ENCODE measurements at places on chromosomes 11 and 22.
A peak's percentile ranks its signal among the peaks of the same experiment; 100 is the strongest.

GRCh38 chr22:27725661-27726060 is 75.9 kb downstream of the MN1 start:
- no peak for DNase-seq

- no peak for DNase-seq
Observed at GRCh38 chr11:118497831-118498230, 29.4 kb upstream of the TTC36 start.

GRCh38 chr11:4662876-4663275 is 19.1 kb downstream of the OR51E1 start:
- DNase-seq: no peak

DNA sequence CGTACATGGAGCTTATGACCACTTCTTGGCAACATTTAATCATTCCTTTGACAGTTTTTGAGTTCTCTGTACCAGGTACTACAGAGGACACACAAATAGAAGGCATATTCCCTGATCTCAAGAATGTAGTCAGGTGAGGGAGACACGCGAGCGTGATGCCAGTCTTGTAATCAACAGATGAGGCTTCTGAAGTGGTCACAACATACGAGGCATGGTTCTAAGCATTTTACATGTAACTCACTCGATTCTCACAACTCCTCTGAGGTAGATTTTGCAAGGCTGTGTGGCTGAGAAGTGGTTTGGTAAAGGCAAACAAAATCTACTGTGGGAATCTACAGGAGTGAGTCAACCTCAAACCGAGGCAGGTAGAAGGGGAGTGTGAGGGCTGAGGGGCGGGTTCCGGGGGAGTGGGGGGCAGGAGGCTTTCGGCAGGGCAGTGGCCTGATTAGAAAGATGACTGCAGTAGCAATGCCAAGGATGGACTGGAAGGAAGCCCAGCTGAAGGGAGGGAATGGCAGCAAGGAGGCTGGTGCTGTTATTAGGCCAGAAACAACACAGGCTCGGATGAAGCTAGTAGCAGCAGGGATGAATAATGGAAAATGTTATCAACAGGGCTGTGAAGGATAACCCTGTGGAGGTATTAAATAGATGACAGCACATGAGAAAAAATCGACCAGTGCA is 63.8 kb downstream of the ST14 start:
- no peak for DNase-seq

- no peak for DNase-seq
Observed at GRCh38 chr11:15216678-15217077, 102.0 kb downstream of the INSC start.

DNA sequence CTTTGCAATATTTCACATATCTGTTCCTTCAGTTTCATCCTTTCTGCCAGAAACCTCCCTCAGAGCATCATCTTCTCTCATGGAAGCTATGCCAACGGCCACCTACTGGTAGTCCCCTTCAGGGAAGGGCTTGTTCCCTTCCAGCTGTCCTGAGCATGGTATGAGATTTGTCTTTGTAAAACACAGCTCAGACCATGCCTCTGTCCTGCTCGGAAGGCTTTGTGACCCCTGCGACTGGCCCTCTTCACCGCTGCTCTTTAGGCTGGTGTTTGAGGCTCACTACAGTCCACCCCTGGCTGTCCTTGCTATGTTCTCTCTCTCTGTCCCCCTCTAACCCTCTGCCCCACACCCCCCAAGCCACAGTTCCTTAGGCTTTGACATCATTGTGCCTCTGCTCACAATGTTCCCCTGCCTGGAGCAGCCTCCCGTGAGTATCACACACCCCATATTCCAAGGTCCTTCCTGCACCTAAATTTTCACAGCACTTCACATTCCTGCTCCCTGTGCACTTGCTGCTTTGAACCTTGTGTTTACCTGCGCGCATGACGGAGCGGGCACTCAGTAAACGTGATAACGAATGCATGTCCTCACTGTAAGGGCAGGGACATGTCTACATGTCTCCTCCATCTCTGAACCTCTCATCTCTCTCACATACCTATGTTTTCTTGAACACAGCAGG is 24.0 kb upstream of the ACER3 start:
- DNase-seq: no peak

GRCh38 chr11:111324277-111324720 is 26.0 kb downstream of the POU2AF3 start:
- DNase-seq: no peak

DNA sequence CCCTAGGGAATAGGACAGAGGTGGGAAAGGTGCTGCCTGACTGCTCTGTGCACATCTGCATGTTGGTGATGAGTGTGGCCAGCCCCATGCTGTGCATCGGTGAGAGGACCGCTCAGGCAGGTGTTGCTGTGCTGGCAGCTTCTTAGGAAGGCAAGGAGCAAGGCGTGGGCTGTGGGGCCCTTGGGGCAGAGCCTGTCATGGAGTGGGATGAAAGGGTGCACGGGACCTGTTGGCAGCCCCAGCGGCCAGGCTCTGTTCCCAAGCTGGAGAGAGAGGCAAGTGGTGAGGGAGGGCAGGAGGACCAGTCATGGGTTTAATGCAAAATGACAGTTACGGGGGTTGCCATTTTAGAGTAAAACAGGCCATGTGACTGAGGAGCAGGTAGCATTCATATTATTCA is 78.3 kb downstream of the ZBTB16 start:
- no peak for DNase-seq

- no peak for DNase-seq
Observed at GRCh38 chr11:103167166-103167565, 57.9 kb downstream of the DYNC2H1 start.

GRCh38 chr22:33401291-33401690 is 343.1 kb upstream of the SYN3 start:
- no peak for DNase-seq

DNA sequence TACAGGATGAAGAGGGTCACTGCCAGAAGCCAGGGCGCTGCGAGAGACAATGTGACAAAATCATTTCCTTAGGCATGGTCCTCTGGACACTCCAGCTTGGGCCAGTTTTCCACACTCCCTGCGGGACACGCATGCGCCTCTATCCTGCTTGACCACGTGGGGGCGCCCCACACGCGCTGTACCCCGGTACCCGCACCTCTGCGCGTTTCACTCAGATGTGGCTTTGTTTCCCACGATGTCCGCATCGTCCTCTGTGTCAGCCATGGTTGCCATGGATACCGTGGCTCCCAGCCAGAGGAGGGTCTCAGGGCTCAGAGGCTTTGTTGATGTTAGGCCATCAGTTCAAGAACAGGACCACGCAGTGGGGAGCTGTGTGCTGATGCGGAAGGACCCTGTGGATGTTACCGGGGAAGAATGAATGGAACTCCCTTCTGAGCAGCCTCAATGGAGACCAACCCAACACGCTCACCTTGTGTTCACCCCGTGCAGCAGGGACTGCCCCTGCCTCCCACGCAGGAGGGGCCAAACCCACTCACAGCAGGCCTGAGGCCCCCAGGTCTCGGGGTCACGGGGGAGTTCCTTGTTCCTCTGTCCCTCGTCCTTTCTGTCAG is 101.1 kb upstream of the SLC22A12 start:
- DNase-seq: no peak

DNA sequence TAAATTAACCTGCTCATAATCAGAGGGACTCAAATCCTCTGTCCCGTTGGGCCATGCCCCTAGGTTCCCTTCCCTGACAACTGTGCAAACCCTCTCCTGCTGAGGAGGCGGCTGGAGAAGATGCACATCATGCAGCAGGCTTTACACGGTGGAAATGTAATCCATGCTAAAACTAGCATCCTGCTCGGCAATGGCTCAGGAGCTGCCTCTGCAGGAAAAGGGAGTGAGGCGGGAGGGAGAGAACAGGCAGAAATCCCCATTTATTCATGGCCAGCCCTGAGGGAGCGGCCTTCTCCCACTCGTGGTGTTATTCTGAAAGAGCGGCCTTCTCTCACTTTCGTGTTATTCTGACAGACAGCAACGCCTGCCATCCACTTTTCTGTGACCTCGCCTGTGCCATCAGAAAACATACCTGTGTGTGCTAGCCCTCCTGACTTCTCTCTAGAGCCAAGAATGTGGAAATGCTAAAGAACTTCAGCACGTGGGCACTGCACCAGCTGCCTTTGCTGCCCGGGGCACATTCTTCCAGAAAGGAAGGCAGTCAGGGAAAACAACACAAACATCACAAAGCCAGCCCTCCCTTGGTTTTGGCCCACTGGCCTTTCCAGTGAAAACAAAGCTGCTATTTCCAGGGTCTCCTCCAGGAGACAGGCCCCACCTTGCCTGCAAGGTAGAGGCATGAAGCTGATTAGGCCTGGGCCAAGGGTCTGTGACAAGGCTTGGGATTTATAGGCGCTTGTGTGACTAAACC is 62.9 kb upstream of the BID start:
- no peak for DNase-seq

GRCh38 chr22:49208004-49208402 is 619.7 kb downstream of the BRD1 start:
- no peak for DNase-seq

GRCh38 chr11:133677387-133677786 is 145.1 kb upstream of the OPCML start:
- DNase-seq: no peak

- DNase-seq: peak; percentile 32
Observed at GRCh38 chr22:19178065-19178656, 375 bp downstream of the SLC25A1 start.

DNA sequence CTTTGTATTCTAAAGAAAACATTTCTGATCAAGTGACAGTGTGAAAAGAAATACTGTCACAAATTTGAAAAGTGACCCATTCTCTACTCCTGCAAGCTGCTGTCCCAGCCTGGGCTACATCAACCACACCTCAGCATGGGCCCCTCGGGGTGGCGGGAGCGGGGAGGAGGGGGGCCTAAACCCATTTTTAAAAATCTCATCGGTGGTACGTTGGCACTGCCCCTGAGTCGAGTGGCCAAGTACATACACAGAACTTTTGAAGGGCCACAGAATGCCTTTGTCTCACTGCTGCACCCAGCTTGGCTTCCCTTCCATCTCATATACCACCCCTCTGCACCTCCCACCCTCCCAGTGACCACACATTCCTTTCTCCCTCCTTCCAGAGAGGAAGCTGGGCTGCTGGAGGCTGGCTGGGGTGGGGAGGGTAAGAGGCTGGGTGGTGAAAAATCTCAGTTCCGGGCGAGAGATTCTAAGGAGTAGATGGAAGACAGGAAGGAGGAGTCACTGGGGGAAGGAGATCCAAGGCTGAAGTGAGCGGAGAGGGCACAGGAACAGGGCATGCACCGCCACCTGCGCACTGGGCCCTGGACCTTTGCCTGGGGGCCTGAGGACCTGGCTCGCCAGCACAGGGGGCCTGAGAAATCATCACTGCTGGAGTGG is 21.1 kb downstream of the FXYD6 start:
- DNase-seq: no peak

DNA sequence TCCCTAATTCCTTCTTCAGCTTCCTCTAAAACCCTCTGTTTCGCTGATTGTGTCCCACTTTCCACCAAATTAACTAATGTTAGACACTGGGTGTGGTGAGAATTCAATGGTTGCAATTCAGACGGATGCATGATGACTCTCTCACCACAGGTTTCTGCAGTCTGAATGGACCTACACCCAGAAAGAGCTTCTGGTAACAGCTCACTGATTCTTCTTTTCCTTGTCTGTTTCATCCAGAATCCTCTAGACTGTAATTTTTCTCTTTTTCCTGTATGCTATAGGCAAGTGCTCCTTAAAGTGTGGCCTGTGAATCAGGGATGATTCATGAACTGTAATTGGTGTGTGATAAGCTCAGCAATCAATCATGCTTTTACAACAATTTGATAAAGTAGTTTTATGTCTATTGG is 18.1 kb downstream of the MMP10 start:
- DNase-seq: no peak

- no peak for DNase-seq
Observed at GRCh38 chr11:96111308-96111707, 187.4 kb upstream of the MTMR2 start.

DNA sequence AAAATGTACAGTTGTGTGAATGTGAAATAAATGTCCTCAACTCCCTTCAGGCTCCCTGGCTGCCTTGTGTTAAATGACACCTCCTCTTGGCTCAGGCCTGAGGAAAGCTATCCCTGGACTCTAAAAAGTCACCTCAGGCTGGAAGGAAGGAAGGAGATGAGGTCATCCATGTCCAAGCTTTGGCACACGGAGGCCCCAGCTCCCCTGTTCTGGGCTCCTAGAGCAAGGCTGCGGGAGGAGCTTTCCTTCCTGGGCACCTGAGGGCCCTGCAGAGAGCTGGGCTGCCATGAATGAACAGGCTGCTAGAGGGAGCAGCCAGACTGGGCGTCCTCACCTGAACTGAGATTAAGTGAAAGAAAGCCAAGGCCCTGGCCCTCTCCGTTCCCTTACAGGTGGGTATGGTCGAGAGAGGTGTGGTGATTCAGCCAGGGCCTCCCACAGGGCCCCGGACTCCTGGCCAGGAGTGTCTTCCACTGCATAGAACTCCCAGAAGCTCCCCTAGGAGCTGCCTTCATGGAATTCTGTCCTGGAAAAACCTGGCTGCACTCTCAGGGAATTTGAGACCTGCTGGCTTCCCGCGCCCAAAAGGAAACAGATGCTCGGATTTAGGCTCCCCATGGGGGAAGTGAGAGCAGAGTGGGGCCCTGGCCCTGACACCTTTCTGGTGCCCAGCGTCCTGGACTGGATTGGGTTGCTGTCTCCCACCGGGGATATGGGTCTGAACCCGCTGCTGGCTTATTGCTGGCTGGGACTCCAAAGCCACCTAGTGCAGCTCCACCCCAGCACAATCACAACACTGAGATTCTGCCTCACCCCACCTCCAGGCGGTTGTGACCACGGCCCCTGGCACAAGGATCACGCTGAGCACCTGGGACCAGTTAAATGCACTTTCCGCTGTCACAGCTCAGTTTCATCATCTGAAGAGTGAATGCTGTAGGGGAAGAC is 22.2 kb downstream of the MYBPC3 start:
- DNase-seq: no peak

- peak; percentile 60 for DNase-seq
Observed at GRCh38 chr11:129695571-129696308, 119.9 kb upstream of the TMEM45B start.
